ENCODE measurements at places on chromosomes 7 and 10.

DNA sequence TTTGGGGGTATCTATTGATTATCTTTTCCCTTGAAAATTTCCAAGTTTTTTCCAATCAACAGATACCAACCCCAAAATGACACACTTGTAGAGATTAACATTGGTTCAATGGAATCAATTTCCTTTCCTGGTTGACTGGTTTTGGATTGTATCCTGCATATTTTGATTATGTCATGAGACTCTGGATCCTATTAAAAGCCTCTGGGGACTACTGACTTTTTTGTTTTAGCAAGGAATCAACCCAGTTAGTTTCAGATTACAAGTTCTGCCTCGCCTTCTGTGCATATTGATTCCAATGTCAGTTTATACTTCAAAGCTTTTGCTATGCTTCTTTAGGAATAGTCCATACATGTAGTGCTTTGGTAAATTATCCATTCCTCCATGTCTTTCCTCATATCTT, 29.2 kb downstream of the COPG2 start:
- no peak for DNase-seq

DNA sequence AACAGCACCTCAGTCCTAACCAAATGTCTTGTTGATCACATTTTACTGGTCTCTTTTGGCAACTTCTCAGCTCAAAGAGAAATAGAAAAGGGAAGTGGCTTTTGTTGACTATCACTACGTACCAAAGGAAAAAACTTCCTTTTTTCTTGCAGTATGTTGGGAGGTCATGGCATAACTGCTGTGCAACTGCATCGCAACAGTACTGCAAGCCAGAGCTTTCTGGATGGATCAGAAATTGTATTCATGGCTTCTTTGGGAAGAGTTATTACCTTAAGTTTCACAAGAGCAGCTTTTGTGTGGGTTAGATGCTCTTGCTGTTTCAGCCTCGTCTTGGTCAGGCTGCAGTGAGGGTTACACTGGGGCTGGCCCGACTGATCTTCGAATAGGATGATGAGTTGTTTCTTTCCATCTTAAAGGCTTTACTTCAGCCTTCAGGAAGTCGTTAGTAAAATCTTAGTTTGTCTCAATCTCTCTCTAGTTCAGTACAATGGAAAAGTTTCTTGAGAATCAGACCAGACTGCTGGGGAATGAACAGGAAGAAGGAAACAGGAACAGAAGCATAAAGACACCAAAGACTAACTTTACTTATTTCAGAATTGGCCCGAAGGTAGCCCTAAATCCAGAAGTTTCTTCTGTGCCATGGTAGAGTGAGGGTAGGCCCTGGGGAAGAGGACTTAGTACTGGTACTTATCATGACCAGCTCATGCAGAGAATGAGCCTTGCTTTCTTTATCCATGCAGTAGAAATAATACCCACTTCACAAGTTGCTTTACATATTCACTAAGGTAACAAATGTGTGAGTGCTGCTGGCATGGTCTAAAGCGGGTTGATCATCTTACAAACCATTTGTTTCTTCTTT, 153.6 kb downstream of the CELF2 start:
- DNase-seq, result no peak

DNA sequence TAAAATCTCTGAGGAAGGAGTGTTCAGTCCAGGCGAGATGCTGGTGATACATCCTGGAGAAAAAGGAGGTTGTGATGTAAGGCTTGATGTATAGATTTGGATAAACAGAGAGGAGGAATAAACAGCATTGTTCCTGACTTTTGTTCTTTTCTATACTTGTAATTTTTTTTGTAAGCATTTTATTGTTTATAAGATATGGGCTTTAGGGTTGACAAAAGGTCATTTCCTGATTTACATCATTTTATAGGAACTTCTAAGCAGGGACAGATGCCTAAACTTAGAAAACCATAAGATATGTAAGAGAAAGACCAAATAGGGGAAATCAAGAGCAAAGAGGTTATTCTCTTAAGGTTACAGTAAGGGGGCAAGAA, 16.7 kb upstream of the SLC26A4 start:
- no peak for DNase-seq

DNA sequence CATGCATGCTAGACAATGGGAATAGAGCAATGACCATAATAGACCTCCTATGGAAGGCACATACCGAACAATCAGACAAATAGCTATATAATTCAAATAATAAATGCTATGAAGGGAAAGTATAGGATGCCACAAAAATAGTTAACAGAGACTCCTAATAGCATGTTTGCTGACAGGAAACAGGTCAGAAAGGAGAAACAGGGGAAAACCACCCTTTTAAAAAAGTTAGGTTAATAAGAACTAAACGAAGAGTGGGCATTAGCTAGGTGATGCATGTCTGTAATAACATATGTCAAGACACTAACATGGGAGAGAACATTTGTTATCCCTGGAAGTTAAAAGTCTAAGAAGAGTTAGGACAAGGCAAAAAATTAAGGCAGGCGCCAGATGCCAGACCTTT, 58.9 kb downstream of the ABI1 start:
- DNase-seq, result no peak

- DNase-seq, result no peak
These were observed 18.3 kb upstream of the TNRC18 start for GRCh38 chr7:5441840-5442503.

GRCh38 chr7:151428378-151429236, 11.3 kb downstream of the CRYGN start:
- no peak for DNase-seq

- no peak for DNase-seq
These were observed 43.6 kb downstream of the MDH2 start for GRCh38 chr7:76091506-76091905.

- no peak for DNase-seq
These were observed 104.7 kb upstream of the PCBD1 start for GRCh38 chr10:70993051-70993450.

GRCh38 chr7:33813331-33813730, 92.0 kb upstream of the BMPER start:
- no peak for DNase-seq

- DNase-seq, result no peak
These were observed 213.4 kb downstream of the PPP1R3A start for GRCh38 chr7:113705439-113705838.

DNA sequence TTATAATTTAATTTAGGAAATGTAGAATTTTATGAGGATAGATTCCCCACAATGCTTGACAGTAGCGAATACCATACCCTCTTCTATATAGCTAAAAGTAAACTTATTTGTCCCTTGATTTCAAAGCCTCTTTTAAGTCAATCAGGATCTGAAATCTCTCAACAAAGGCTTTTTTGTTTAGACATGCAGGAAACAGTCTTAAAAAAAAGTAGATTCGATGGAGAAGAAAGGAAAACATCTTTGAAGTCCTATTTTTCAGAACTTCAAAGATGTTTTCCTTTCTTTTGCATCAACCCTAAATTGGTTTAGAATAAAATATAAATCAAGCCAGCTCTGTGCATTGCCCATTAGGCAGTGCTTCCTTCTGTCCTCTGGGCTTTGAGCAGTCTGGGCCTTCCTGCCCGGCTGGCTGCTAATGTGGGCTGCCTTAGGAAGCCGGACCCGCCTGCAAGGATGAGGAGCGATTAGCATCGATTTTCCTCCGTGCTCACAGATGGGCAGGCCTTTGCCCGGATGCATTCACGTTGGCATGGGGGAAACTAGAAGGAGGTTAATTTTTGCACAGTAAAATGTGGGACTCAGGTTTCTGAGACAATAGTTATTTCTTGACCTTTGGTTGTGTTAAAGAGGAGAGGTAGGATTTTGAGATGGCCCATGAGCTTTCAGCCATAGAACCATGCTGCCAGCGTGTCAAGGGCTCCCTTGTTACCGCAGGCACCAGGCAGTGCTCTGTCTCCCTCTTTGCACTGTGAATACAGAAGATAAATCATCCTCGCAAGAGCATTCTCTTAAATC, 15.5 kb downstream of the MSRB2 start:
- no peak for DNase-seq

DNA sequence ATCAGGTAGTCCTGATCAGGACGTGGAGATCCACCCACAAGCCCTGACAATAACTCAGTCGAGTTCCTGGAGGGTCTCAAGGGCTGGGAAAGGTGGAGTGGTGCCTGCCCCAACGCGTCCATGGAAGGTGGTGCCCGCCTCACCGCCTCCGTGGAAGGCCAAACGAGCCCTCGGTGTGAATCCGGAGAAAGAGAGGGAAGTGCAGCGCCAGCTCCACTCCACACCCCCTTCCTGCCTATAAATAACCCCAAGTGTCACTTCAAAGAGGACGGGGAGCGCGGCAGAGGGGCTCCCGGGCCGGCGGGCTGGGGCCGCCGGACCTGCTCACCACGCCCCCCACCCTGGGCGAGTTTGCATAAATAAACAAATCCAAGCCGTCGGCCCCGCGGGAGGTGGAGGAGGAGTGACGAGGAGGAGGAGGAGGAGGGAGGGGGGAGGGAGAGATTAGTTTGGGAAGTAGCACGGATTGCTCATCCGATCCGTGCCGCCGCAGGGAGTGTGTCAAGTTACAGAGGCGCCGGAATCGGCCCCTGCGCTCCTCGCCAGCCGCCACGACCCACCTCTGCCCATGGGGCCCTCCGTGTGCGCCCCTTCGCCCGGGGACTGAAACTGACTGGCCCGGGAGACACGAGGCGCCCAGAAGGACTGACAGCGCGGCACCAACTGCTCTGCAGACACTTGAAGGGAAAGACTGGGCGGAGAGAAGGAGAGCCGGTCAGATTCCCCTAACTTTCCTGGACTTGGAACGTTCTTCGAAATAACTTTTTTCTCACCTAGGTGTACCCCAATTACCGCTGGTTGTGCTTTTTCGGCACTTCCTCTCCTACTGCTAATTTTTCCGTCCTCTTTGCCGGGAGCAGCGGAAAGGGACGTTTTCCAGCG, at the start of gene COL13A1:
Gene COL13A1 (plus strand): TSS at position 473 of the 882 bp plus-strand sequence. CDS start 518 bp downstream, outside the sequence.
- DNase-seq, result no peak

- DNase-seq, result no peak
These were observed 32.3 kb downstream of the RPS24 start for GRCh38 chr10:78066012-78066411.

Measured in stimulated activated CD4-positive, alpha-beta T cell treated with anti-CD3 and anti-CD28 coated beads, Interleukin-15, amount 100 ng/mL, for 1 hour (primary cell).